ENCODE measurements at places on chromosomes 5 and 9.

DNA sequence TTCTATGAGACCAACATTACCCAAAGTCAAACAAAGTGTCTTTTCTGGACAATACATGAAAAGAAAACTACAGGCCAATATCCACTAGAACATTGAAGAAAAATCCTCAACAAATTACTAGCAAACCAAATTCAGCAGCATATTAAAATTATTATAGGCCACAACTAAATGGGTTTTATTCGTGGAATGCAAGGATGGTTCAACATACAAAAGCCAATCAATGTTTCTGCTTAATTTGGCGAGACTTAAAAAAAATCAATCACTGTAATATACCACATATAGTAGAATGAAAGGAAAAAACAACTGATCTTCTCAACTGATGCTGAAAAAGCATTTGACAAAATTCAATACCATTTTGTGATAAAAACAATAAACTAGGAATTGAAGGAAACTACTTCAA, 51.8 kb upstream of the FNIP1 start:
- no peak for DNase-seq

DNA sequence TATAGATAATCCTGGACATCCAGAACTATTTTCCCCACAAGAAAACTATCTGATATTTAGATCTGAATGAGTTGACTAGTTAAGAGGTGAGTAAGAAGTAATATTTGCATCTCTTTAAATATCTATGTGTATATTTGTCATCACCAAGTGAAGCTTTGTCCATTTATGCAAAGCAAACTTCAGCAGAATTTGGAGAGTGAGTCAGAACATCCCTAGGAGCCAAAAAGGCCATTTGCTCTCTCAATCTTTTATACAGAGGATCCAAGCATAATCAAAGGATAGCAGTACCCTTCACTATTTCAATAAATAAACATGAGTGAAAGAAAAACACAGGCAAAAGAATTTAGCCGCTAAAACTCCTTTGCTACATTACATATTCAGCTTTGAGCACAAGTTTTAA, 454.4 kb downstream of the NR2F1-AS1 start:
- DNase-seq, result no peak

DNA sequence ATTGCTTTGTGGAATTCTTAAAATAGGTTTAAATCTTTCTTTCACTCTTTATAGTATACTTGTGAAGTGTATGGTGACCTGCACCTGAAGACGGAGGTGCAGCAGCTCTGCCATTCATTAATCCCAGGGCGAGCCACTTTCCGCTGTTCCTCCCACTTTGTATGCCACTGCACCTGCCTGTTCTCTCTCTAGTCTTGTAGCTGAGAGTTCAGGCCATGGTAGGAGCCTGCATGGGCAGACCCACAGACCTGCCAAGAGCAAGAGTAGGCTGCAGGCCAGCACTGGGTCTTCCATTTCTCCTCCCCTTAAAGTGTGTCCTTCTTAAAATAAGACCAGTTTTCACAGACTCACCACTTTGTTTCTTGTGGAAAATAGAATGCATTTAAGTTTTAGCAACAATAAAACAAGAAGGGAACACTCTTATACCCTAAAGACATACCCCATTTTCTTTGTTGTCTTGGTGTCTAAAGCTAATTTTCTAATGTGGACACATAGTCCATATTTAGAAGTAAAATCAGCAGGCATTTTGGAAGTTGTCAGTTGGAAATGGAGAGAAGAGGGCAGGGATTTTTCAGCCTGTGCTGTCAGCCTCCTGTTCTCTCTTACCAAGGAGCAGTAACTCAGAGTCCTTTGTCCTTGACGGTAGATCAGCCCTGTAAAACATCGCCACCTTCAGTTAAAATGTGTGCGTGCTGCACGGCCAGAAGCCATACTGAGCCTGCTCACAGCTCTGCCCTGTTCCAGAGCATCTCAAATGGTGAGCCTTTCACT, 103.2 kb downstream of the SNCAIP start:
- no peak for DNase-seq

DNA sequence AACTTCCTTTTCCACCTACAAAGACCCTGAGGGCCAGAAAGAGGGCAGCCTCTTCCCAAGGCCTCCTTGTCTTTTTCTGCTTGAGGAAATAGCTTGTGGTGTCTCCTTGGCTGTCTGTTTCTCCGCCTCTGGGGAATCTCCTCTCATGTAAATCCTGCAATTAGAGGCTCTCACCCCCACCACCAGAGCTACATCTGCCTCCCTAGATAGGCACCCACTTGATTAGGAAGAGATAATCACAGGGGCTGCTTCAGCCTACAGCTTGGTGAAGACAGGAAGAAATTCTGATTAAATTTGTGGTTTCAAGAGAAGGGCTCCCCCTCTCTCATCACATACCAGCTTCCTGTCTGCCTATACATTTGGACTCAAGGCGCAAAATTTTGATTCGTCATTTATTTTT, 75.6 kb downstream of the TLR4 start:
- DNase-seq, result no peak

GRCh38 chr9:99387431-99387830, 165.3 kb downstream of the SEC61B start:
- no peak for DNase-seq

GRCh38 chr5:149581192-149581861, at the start of gene ARHGEF37:
ARHGEF37 (plus strand) TSS chr5:149581498; CDS start chr5:149597770, 16,272 bp downstream.
- no peak for DNase-seq

DNA sequence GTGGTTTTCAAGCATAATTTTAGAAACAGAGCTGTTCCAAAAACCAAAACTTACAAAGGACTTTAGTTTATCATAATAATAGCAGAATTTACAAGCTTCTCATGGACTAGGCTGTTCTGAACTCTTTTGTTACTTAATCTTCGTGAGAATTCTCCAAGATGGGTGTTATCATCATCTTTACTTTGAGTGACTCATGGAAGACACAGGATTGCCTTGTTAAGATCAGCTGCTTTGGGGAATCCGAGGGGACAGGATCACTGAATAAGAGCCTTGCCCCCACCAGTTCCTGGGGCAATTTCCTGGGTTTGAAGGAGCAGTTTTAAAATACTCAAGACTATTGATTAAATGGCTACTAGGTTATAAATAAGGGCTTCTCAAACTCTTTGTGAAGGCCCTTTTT, 80.5 kb downstream of the CFAP90 start:
- no peak for DNase-seq

GRCh38 chr5:35129276-35129675, 81.5 kb upstream of the AGXT2 start:
- DNase-seq, result no peak

DNA sequence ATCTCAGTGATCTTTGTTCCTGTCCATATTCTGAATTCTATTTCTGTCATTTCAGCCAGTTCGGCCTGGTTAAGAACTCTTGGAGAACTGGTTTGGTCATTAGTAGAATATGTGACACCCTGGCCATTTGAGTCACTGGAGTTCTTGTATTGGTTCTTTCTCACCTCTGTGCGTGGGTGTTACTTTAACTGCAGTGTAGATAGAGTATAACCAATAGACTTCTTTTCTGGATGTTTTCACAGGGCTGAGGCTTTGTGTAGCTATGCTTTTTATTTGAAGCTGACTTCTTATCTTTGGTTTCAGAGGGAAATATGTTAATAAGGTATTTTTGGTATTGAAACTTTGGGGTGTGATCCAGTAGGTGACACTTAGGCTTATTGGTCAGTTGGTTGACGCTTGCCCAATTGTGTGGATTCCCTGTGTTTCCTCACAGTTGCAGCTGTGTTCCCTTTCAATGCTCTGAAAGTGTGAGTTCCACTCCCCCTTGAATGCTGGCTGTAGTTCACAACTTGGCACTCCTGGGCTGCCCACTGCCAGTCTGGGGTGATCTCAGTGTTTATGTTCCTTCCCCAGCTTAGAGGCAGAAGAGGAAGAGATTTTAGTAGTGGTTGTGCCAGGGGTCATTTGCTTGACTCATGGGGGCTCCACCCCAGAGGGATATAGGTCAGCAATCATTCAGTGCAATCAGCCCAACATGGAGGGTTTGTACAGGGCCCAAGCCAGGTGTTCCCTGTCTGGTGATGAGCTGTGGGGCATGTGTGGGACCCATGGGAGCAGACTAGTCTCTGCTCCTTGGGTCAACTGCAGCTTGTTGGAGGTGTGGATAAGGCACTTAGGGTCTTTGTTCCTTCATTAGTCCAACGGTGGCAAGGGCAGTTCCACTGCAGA, 34.9 kb upstream of the TEK start:
- DNase-seq, result no peak

DNA sequence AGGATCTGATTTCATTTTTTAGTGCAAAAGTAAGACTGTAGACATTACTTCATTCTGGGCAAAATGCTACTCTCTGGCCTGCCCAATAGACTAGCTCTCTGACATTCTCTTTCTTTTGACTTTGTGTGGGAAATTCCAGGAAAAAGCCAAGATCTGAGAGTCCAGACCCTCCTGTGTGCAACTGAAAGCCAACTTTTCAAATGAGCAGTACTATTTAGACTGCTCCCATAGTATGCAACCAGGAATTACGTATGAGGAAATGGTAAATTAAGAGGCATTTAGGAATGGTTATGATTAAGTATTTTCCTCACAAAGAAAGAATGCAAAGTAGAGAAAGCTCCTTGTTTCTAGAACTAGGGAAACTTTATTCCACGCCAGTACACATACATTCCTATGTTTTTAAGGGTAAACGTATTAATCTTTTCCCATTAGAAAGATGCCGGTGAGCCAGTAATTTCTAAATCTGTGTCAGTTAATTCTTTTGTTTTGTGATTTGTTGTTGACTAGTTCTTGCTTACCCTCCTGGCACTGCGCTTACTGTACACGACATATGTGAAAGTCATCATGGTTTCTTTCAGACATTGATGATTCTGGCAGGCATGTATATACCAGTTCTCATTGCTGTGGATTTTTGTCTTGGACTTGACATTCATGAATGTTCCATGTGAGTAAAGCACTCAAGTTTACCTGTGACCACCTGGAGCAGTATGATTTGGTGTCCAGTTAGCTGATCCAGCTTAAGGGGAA, 56.0 kb downstream of the AOPEP start:
- no peak for DNase-seq

DNA sequence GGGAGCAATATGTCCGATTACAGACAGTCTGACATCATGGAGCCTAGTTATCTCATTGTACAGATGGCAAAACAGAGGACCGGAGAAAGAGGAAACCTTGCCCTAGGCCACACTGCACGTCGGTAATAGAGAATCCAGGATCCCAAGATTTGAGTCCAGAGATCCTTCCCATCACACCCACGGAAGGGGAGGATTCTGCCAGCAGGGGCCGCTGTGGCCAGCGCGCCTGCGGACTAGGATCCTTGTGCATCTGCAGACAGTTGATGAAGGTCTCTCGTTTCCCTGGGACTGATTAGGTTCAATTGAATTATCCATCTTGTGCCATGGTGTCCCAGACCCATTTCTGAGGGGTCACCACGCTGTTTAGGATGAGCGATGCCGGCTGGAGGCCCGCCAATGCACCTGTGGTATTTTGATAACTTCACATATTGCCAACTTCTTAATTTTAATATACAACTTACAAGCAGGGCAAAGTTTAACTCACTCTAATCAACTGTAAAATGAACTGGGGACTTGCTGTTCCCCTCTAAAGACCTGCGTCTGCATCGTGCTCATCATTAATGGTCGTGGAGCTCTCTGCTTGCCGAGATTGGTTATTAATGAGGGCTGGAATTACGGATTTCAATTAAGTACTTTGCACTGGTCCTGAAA, 592.7 kb upstream of the BRINP1 start:
- no peak for DNase-seq

DNA sequence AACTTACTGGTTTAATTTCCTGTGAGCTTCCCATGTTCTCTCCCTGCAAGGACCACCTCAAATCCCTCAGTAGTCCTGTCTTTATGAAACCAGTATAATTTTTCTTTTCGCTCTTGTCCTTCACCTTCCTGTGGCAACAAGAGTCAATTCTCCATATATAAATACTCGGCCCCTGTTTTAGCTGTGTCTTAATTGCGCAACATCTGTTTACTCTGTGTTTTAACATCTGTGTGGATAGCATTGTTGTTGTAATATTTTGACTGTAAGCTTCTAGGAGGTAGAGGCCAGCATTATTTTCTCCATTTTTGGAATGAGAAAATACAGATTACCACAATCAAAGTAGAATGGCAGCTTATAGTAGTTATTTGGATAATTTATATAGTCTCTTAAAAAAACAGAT, 30.2 kb upstream of the CDKN2B start:
- DNase-seq, result no peak

DNA sequence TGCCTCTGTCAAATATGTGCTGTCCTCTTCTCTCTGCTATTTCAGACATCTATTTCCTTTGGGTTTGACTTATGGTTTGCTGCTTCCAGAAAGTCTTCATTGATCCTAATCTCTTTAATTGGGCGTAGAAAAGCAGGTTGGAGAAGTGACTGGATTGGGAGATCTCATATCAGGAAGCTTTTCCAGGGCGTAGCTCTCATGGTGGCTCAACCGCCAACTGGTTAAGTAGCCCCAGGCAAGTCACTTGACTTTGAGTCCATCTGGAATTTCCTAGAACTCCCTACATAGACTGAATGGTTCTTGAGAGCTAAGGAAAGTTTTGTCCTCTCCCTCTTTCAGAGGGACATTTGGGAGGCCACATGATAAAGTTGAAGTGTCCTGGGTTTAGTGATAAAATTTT, 192.3 kb upstream of the GLRA1 start:
- DNase-seq, result no peak

GRCh38 chr5:72474046-72474500, 33.1 kb downstream of the ZNF366 start:
- no peak for DNase-seq

DNA sequence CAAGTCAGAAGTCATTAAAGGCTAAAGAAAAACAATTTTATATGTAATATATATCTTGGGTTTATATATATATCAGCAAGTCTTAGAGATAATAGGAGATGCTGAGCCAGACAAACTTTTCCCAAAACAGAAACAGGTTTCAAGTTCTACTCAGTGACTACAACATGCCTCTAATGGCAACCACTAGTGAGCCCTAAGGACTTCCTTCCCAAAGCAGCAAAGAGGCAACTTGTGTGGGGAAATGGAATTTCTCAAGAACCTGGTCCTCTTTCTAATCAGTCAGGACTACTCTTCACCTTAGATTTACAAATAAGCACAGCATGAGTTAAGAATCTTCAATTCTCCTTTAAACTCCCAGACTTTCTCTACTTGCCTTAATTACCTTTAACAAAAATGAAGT, 17.6 kb downstream of the RNF38 start:
- DNase-seq, result no peak

- DNase-seq, result no peak
Observed at GRCh38 chr9:94097788-94098414, 13.6 kb downstream of the PTPDC1 start.

DNA sequence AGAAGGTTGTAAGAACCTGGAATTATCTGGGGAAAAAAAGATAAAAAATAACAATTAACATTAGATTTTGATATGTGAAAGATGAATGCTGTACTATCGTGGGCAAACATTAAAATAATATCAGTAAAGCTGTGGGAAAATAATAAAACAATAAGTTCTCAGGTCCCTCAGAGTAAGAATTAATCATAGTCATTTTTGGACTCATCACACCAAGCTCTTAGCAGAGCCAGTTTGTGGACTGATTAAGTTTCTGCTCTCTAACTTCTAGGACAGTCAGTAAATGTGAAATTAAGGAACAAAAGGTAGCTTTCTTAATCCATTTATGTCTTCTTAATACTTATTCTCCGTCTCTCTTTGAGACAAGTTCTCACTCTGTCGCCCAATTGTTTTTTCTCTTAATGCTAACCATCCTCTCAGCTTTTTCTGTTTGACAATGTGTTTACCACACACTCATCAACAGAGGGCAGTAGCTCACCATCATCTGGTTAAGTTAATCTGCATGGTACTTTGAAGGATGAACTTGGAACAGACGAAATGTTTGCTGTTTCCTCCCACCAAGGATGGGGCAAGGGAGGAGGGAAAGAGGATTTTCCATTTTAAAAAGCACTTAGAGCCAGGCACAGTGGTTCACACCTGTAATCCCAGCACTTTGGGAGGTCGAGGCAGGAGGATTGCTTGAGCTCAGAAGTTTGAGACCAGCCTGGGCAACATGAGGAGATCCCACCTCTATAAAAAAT, 5.3 kb upstream of the ACO1 start:
- DNase-seq, result peak; percentile 18
